ENCODE measurements at places on chromosomes 6 and 20. TPM values are rescaled to one million over a fixed set of nuclear protein-coding genes. Genes with fewer than 3 reads are reported as not detected.

GRCh38 chr6:132227904-132228303 lies 173.4 kb downstream of the MOXD1 start:
- DNase-seq, result no peak

LAMA2 gene
- 153 TPM for total RNA-seq

TXLNB gene
- total RNA-seq, result 5.7 TPM

LMBRD1 gene
- 52.9 TPM for total RNA-seq

DNA sequence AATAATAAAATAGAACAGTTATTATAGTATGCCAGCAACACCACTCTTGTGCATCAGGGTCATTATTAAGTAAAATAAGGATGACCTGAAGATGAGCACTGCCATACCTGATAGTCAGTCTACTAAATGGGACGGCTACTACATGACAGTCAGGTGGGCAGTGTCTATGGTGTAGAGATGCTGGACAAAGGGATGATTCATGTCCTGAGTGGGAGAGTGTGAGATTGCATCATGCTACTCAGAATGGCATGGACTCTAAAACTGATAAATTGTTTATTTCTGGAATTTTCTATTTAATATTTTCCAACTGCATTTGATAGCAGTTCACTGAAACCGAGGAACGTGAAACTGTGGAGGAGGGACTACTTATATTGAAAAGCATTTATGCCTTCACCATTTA lies 38.8 kb downstream of the SNX9 start:
- DNase-seq, result no peak

- no peak for DNase-seq
Measured at GRCh38 chr6:80357081-80357480, 250.6 kb downstream of the BCKDHB start.

GRCh38 chr20:37697314-37697713 lies 3.5 kb downstream of the CTNNBL1 start:
- DNase-seq, result no peak

Measured in esophagus muscularis mucosa (tissue), 4 donors.